ENCODE measurements at places on chromosomes 4 and X.

- peak; percentile 78 for DNase-seq
Measured at GRCh38 chr4:8410641-8411271, 29.8 kb downstream of the ACOX3 start.

GRCh38 chr4:99722725-99723124 lies 65.1 kb upstream of the C4orf54 start:
- no peak for DNase-seq

- DNase-seq, result no peak
Measured at GRCh38 chrX:74344280-74344622, 40.3 kb downstream of the ZCCHC13 start.

GRCh38 chr4:1771555-1772305 lies 21.4 kb upstream of the FGFR3 start:
- DNase-seq, result no peak

Data from left cardiac atrium (tissue), 4 donors.